NCI-H2029 treated with DMSO at 0.1 percent for 48 hours (cell line): ENCODE measurements at places on chromosomes 11 and 22.
A peak's percentile ranks its signal among the peaks of the same experiment; 100 is the strongest.

- no peak for DNase-seq
Observed at GRCh38 chr11:94751218-94751609, 16.9 kb upstream of the AMOTL1 start.

GRCh38 chr11:131749101-131749500 lies 378.7 kb downstream of the NTM start:
- no peak for DNase-seq

GRCh38 chr11:27296497-27296896 lies 66.5 kb downstream of the CCDC34 start:
- peak; percentile 36 for DNase-seq

- no peak for DNase-seq
Observed at GRCh38 chr22:27391092-27391770, 410.3 kb downstream of the MN1 start.

DNA sequence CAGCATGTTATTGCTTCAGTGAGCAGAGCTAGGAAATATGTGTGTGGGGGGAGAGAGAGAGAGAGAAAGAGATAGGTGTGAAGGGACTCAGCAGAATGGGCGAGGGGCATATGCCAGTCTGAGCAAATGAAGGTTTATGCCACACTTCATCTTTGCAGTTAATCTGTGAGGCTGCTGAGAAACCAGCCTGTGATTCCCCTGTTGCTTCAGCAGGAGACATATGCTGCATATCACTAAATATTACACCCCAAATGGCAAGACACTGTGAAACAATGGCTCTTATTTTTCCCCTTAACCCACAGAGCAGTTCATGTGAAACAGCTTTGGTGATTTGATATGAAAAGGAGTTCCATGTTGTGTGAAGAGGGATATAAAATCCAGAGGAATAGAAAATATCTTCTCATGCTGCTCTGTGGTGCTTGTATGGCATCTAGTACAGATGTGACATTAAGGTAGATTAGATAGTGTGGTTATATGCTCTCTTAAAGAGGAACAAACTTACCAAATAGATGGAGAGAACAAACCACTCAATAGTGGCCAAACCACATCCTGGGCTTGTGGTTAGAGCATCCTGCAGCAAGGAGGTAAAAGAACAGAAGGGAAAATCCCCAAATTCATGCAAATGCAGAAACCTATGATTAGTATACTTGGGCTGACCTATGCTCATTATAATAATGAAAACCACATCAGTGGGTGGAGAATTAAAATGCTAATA lies 864.2 kb downstream of the FAM181B start:
- DNase-seq: no peak

GRCh38 chr22:22195265-22196017 lies 49.1 kb upstream of the VPREB1 start:
- DNase-seq: peak; percentile 37

DNA sequence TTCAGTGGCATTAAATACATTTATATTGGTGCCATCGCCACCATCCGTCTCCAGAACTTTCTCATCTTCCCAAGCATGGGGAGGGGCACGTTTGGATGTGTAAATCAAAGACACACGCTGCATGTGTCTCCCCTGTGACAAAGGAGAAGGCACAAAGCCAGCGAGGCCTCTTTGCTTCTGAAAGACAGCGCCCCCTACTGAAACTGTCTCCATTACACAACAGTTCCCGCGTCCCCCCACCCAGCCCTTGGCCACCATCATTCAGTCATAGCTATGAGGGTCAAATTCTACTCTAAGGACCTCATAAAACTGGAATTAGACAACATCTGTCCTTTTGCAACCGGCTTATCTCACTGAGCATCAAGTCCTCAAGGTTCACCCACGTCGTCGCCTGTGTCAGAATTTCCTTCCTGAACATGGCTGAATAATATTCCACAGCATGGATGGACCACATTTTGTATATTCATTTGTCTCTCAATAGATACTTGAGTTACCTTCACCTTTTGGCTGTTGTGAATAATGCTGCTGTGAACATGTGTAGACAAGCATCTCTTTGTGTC lies 64.8 kb downstream of the IGF2 start:
- no peak for DNase-seq

DNA sequence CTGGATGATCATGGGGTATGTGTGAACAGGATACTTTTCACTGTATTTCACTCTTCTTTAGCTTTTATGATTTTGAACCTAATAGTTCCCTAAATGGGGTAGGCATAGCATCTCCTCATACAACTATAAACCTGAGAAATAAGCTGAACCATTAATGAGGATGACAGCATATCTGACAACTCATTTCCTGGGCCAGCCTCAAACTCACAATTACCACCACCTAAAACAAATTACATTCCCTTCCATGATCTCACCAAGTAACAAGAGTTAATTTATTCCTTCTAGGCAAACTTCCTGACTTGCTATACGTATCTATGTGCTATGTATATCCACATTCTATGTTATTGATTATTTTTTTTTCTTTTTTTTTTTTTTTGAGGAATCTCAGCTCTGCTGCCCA lies 23.0 kb downstream of the SIK3 start:
- no peak for DNase-seq

DNA sequence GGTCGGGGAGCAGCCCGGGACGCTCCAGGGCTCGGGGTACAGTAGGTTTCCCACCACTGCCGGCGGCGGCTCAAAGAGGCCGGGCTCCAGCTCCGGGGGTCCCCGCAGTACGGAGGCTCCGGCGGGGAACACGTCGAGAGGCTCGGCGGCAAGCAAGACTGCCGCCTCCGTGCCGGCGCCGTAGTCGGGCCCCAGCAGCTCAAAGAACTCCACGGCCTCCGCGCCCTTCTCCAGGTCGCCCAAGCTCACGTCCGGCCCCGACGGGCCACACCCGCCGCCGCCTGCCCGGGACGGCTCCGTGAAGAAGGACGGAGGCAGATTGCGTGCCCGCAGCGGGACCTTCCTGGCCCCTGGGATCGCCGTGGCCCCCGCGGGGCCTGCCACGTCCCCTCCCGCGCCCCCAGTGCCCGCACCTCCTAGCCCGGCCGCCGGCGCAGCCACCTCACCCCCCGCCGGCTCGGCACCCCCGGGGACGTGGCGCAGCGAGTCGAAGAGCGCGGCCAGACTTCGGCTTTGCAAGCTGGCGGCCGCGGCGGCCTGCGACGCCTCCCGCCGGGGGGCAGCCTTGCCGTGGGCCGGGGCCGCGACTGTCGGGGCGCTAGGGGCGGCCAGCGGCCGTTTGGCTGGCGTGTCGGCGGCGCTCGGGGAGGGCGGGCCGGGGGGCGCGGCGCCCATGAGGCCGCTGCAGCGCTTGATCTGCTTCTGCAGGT lies 775 bp downstream of the FAM181B start:
- DNase-seq: no peak

DNA sequence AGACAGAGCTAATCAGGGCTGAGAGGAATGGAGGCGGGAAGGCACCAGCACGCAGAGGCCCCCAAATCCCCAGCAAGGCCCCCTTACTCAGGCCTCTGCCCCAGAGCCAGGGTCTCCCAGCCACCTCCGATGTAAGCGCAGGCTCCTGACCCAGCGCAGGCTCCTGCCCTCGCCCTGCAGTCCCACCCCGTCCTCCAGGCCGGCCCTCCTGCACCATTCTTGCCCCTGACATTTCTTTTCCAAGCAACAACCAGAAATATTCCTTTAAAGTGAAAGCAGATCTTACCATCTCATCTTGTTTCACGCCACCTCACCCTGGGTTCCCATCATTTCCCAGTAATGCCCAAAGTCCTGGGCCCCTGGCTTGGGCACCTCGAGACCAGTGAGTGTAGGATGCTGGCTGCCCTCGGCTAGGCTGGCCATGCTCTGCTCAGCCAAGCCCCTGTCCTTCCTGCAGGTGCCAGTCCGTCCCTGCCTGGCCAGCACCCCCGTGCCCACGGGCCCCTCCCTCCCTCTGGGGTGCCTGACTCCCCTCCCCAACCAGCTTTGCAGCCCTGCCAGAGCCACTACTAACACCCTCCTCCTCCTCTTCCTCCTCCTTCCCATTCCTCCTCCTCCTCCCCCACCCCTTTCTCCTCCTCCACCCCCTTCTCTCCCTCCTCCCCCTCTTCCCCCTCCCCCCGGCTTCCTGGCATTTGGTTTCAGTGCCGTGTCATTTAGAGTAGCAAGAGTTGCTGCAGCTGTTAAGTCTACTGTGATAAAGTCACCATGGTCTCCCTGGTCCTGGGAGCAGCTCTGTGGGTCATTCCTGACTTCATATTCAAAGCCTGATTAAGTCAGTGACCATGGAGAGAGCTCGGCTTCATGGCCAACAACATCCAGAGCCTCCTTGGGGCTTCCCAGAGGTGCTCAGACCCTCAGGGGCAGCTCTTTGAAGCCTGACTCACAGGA lies 78.7 kb downstream of the PIWIL3 start:
- peak; percentile 10 for DNase-seq

GRCh38 chr11:21460082-21460481 lies 732.8 kb upstream of the ANO5 start:
- no peak for DNase-seq

GRCh38 chr11:41134971-41135370 lies 324.5 kb downstream of the LRRC4C start:
- no peak for DNase-seq

- DNase-seq: no peak
Observed at GRCh38 chr11:57143459-57143858, 38.3 kb upstream of the LRRC55 start.

DNA sequence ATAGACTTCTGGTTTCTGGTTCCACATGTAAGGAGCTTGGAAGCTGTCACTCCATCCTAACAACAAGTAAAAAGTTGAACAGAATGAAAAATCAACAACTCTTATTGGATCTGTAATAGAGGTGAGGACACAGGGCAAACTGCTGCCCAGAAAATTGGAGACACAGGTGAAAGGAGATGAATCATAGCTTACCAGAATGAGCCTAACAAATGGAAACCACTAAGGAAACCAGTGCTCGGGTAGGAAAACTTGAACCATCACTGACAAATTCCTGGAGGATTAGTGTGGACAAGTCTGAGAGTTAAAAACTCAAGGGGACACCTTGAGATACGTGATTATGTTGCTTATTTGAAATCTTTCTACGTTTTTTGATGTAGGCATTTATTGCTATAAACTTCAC lies 52.1 kb downstream of the GDPD4 start:
- DNase-seq: no peak

DNA sequence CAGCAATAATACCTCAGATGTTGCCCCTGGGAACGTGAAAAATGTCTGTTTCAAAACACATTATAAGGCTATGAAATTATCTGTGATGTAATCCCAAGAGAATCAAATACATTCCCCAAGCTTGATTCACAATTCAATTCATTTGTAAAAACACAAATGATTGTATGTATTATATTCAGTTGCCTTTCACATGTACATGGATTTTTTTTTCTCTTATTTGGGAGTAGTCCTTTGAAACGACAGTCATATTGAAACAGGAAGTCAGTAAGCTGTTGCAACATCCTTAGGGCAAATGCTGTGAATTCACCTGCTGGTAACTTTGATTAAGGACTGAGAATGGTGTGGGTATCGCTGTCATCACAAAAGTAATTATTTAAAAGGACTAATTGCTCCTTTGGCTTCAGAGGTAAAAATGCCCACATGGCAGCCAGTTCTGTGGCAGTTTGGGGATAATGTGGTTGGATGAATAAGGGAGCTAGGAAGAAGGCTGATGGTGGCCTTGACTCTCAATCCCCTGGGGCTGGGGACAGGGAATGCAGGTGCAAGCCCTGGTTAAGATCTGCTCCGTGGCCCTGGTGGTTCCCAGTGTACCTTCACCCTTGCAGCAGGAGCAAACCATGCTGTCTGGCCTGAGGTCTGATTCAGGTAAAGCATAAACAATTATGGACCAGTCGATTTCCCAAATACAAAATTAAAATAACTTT lies 13.2 kb downstream of the EHF start:
- DNase-seq: peak; percentile 68

- no peak for DNase-seq
Observed at GRCh38 chr11:113670149-113670830, 35.8 kb downstream of the TMPRSS5 start.

- peak; percentile 35 for DNase-seq
Observed at GRCh38 chr11:86671531-86672006, 847 bp downstream of the ME3 start.

DNA sequence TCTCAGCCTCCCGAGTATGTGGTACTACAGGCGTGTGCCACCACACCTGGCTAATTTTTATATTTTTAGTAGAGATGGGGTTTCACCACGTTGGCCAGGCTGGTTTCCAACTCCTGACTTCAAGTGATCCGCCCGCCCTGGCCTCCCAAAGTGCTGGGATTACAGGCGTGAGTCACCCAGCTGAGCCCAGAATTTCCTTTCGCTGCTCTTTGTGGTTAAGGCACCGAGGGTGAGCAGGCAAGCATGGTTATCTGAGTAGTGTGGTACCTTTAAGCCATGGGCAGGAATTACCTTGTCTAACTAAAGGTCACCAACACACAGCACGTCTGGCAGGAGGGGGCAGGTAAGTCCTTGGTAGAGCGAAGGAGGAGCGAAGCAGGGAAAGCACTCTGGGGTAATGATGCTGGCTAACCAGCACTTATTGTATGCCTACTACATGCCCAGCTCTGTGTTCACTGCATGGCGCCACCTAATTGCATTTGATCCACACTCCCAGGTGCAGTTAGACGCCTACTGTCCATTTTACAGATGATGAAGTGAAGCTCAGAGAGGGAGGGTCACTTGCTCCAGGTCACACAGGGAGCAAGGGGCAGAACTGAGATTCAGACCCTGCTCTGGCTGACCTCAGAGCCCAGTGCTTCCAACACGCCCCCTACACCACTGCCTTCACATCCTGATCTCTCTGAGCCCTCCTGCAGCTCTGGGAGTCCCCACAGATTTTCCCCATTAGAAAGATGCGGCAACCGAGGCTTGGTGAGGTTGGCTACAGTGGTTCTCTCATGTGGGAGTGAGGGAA lies 45.7 kb downstream of the TRIOBP start:
- no peak for DNase-seq

GRCh38 chr11:119340335-119341221 lies at the start of gene C1QTNF5:
TSS of gene C1QTNF5 (minus strand) at chr11:119340883. CDS start at chr11:119340397, 486 bp downstream.
- DNase-seq: no peak

DNA sequence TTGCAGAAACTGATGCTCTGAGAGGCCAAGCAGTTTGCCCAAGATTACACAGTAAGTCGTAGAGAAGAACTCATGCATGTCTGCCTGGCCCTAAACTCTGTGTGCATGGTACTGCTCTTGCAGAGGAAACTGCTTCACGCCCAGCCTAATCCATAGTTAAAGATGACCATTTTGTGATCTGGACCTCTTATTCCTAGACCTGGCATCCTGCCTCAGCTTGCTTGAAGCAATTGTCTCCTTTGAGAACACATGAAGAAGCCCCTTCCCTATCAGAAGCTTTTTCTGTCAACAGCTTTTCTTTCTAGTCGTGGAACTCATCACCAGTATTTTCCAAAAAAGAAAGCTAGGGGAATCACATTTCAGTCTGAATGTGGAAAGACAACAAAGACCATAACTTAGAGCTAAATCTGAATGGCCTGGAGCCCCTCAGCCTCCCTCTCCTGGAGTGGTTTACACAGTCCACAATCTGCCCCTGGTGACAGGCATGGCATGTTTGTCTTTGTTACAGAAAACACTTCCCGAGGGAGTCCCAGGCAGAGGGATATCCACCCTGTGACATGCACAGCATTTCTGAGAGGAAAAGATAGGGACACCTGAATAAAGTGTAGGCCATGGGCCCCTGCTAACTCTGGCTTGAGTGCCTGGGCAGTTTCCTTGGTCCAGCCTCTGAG lies 2.9 kb upstream of the FZD4 start:
- DNase-seq: no peak

GRCh38 chr22:23110190-23110921 lies 31.4 kb downstream of the RSPH14 start:
- DNase-seq: no peak
